CD14-positive monocyte (primary cell): ENCODE measurements at places on chromosomes 1 and 21. TPM values are rescaled to one million over a fixed set of nuclear protein-coding genes. Genes with fewer than 3 reads are reported as not detected.

DNA sequence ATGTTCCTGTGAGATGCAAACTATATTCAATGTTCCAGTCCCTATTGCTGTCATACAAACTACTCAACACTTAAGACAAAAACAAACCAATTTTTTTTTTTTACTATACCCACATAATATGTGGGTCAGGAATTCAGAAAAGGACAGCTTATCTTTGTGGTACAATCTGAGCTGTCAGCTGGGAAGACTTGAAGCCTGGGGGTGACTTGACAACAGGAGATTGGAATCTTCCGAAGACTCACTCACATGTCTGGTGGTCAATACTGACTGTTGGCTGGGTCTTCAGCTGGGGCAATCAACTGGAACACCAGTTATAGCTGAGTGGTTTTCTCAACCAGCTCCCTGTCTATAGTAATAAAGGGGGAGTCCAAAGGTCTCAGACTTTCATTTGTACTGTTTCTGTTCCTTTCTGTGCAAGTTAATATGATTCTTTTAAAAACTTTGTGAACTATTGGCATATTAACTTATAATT, 81.7 kb upstream of the ATP1B1 start:
- no peak for DNase-seq

DNA sequence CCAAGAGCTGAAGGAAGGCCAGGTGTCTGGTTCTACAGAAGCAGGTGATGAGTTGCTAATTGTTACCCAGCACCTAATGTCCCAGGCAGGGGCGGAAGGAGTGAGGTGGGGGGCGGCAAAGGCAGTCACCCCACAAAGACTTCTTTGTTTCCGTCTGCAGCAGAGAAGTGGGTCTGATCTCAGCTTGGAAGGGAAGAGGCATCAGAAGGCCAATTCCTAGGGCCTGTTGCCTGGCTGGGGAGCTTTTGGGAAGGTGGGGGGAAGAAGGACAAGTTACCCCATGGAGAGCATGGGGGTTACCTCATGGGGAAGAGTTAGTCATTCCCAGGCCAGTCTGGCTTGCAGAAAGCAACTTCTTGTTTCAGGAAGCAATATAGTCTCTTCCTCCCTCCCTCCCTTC, 10.9 kb downstream of the IGSF21 start:
- DNase-seq = no peak

DNA sequence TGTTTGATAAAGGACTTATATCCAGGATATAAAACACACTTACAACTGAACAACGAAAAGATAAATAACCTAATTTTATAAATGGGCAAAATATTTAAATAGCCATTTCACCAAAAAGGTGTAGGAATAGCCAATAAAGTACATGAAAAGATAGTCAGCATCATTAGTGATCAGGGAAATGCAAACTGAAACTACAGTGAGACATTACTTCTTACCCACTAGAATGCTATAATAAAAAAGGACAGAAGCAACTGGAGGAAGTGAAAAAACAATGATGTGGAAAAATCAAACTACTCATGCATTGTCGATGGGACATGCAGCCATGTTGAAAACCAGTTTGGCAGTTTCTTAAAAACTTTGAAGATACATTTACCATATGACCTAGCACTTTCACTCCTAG, 43.4 kb upstream of the HSD3B1 start:
- DNase-seq = no peak

DNA sequence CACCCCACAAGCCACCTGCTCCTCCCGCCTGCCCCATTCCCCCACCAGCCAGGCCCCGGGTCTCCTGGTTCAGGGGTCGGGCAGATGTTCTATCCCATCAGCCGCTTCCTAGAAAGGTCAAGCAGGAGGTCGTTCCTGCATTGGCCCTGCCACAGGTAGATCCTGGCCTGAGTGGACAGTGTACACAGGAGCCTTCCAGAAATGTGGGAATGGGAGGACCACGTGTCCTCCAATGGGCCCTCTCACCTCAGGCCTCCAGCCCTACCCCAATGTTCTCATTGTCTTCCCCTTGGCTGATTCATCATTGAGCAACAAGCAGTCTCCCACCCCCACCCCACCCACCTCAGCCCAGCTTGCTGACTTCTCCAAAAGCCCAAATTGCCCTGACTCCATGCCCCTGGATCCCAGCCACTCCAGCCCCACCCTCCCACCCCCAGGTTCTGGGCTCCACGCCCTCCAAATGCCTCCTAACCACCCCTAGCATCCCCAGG, 2.1 kb downstream of the S100A16 start:
- DNase-seq = no peak

- peak; percentile 52 for DNase-seq
Observed at GRCh38 chr1:116506132-116507004, 64.5 kb downstream of the CD58 start.

MATN1 gene
- not detected for polyA plus RNA-seq

- DNase-seq = no peak
Observed at GRCh38 chr1:46804926-46805325, 6.1 kb downstream of the CYP4B1 start.

DNA sequence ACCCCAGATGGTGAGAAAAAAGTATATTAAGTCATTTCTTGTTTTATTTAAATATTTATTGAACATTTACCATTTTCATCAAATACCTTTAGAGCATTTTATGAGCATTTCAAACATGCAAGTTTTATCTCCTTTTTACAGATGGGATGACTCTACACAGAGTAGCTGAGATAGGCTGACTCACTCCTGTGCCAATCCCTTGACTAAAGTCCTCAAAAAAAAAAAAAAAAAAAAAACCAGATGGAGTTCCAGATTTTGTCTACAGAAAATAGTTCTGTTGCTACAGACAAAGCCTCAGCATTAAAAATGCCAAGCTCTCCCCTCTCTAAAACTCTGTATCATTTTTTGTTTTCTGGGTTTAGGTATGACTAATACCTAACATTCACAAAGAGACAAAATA, 303.0 kb upstream of the PLD5 start:
- no peak for DNase-seq

GRCh38 chr1:235588916-235589515, 60.6 kb downstream of the GNG4 start:
- DNase-seq = no peak

DNA sequence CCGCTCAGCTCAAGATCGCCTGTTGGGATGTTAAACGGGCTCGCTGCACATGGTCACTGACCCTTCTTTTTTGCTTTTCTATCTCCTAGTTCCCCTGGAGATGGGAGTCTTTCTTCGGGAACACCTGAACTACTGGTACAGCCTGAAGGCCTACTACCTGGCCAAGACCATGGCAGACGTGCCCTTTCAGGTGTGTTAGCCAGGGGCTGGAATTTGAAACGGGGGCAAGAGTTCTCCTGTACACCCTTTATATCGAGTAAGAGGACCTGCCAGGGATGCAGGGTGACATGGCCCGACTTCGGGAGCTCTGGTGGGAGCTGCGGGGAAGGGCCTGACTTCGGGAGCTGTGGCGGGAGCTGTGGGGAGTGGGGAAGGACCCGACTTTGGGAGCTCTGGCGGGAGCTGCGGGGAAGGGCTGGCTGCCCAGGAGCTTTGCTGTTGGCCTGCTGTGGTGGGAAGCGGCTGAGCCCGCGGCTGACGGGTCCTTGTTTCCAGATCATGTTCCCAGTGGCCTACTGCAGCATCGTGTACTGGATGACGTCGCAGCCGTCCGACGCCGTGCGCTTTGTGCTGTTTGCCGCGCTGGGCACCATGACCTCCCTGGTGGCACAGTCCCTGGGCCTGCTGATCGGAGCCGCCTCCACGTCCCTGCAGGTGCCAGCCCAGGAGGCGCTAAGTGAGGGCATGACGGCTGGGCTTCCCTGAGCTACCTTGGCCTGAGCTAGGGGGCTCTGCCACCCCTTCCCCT, 24.0 kb downstream of the TFF3 start:
- no peak for DNase-seq

EFCAB7 gene
- polyA plus RNA-seq = 0.15 and 0.92 TPM in 2 replicates

KRTAP12-2 gene
- polyA plus RNA-seq = not detected in 2 replicates

DNA sequence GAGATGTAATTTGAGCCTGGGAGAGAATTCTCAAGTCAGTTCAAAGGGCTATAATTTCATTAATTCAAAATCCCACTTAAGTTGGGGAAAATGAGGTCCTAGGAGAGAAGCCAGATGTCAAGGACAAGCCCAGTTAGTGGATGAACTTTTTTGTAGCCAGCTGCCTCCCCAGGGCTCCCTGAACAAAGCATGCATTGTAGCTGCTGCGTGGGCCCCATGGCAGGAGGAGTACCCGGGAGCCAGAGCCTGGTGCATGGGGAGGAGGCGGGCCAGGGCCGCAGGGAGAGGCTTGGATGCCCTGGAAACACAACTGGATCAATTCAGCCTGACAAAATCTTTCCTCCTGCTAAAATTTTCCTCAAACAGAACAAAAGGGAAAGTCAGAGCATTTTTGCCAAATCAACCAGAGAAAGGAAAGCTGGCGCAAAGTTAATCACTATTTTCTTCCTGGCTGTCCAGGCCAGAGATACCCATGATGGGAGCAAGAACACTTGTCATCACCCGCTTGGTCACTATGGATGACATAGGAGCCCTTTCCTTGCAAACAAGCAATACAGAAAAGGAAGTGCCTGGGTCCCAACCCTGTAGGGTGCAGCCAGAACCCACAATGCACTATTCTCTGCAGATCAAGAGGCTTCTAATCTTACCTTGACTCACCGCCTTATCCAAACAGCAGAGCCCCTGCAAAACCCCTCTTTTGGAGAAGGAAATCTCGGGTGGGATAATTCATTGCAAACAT, 248.1 kb upstream of the RAB4A start:
- peak; percentile 38 for DNase-seq

GRCh38 chr1:39381839-39382238, 109.6 kb upstream of the BMP8A start:
- DNase-seq = no peak

GRCh38 chr1:2053217-2053616, 3.0 kb downstream of the PRKCZ start:
- no peak for DNase-seq

LYPD8 gene
- 0.17 TPM in 1 of 2 replicates, not detected in the other for polyA plus RNA-seq

- DNase-seq = no peak
Observed at GRCh38 chr1:5108740-5109139, 454.3 kb downstream of the AJAP1 start.

GRCh38 chr1:227785805-227786671, 29.4 kb upstream of the PRSS38 start:
- no peak for DNase-seq

- no peak for DNase-seq
Observed at GRCh38 chr1:169595764-169596711, 9.8 kb upstream of the F5 start.

MFSD2A gene
- polyA plus RNA-seq = 7.9 TPM

GRCh38 chr1:224317383-224318045, 12.5 kb downstream of the NVL start:
- no peak for DNase-seq

GRCh38 chr1:143652744-143653428, 318.9 kb downstream of the FAM72C start:
- no peak for DNase-seq

DNA sequence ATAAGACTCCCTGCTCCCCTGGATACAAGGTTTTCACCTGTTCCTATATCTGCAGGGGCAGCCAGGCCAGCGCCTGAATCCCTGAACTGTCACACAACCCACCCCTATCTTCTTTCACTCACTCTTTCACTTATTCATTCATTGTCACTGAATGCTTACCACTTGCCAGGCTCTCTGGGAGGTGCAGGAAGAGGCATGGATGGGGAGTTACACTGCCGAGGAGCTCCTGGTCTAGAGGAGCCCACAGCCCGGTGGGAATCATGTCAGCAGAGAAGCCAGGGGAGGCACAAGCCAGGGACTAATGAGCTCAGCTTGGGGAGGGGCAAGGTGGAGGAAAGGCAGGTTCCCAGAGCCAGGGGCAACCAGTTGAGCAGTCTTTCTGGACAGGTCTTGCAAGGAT, 155.8 kb downstream of the TRABD2B start:
- DNase-seq = no peak

GRCh38 chr1:203776636-203777035, 11.7 kb downstream of the LAX1 start:
- no peak for DNase-seq

- DNase-seq = no peak
Observed at GRCh38 chr1:43473463-43473862, 19.7 kb upstream of the HYI start.

POGK gene
- polyA plus RNA-seq = 10.9 TPM

KRTAP13-2 gene
- polyA plus RNA-seq = not detected in 2 replicates

GRCh38 chr1:8256321-8256720, 61.6 kb upstream of the SLC45A1 start:
- no peak for DNase-seq

DNA sequence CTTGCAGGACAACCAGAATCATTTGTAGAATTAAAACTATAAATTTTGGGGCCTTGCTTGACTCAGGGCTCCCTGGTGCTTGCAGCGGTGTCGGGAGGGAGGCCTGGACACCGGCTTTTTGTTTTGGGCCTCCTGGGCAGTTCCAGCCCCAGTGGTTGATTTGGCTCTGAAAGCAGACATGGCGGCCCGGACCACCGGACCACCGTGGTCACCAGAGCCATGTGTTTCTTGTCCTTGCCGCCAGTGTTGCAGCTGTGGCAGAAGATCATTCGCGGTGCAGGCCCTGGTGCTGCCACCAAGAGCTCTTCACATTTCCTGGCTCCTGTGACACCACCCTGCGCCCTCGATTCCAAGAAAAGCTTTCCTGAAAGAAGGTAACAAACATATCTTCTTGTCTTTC, 484.8 kb downstream of the BRINP3 start:
- DNase-seq = no peak

CFAP57 gene
- 0.01 TPM in 1 of 2 replicates, not detected in the other for polyA plus RNA-seq

TSTD1 gene
- 9.9 and 10.7 TPM in 2 replicates for polyA plus RNA-seq

SHE gene
- not detected for polyA plus RNA-seq

INTS11 gene
- 46.2 TPM for polyA plus RNA-seq

GRCh38 chr1:168430321-168430720, 113.5 kb downstream of the XCL2 start:
- no peak for DNase-seq

DNA sequence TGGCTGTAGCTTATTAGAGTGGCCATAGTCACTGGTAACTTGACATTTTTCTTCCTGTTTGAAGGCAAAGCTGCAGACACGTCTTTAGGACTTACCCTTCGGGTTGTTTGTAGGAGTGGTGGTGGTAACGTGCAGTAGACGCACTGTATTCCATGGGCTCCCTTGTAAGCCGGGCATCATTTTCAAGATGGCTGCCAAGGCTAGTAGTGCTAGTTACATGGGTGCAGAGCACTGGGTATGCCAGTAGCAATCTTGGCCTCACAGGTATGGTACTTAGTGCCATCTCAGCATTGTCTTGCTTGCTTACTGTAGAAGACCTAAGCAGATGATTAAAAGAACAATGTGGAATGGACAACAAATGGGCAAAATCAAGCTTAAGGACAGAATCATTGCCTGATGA, 1.9 kb downstream of the YBX1 start:
- DNase-seq = no peak

DNA sequence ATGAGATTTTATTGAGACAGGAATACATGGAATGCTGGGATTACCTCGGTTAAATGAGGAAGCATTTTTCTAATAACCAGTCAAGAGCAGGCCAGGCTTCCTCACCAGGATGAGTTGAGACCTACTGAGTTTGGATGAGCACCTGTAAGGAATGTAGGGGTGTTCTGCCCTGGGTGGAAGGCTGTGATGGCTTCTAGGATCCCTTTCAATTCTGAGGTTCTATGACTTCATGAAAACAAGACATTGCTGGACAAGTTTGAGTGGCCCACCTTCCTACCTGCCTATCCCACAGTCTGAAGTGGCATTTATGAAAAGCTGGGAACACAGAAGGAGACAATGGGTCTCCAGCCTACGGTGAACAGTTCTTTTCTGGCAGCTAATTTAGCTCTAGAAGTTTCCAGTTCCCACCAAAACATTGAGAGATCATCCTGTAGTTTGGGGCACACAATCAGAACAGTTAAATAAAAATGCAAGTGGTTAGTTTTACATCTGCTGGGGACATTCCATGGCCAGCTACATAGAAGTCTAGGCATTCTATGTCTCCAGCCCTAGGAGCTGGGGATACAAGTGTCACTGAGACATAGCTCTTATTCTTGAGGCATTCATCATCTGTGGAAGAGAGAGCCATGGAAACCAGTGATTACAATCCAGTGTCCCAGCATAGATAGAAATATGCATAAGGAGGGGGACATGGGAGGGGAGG, 51.3 kb upstream of the TSPAN2 start:
- no peak for DNase-seq
